ENCODE measurements at places on chromosomes 12 and 14.
A peak's percentile ranks its signal among the peaks of the same experiment; 100 is the strongest.

DNA sequence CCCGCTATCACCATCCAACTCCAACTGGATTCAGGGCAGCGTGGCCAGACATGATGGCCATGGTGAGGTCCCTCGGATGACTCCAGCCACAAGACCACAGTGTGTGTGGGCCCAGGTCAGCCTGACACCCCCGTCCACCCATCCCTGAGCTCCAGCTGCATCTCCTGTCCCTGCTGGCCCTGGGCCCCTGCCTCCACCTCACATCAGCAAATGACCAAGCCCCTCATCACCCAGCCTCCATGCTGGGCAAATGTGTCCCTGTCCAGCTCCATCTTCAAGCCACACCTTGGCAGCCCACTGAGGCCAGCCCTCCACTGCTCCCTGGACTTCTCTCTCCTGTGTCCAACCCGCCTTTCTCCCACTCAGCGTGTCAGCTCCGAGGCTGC lies 3.2 kb downstream of the GPR132 start:
- no peak for DNase-seq

DNA sequence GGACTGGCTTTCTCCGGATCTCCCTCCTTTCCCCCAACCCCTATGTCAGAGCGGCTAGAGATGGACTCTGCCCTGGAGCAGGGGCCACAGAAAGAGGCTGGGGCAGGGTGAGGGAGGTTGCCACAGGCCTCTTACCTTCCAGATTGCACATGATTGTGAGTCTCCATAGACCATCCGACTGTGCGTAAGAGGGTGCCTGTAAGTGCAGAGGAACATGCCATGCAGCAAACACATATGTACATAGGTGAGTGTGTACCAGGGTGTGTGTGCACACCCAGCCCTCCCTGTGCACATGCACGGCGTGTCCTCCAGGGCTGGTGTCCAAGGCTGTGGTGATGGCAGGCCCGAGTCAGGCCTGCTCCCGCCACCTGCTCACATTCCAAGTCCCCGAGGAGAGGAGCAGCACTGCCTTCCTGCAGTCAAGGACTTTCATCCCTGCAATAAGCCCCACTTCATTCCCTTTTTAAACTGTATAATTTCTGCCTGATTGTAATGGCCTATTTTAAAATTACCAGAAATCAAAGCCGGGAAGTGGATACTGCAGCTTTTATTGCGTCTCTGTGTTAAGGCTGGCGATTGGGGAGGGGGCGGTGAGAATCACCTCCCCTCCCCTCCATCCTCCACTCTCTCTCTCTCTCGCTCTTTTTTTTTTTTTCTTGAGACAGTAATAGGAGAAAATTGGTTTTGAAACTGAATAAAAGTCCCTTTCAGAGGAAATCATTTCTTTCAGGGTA lies 28.5 kb downstream of the FAM222A start:
- no peak for DNase-seq

GRCh38 chr12:132363661-132364347 lies 34.4 kb upstream of the GALNT9 start:
- no peak for DNase-seq

DNA sequence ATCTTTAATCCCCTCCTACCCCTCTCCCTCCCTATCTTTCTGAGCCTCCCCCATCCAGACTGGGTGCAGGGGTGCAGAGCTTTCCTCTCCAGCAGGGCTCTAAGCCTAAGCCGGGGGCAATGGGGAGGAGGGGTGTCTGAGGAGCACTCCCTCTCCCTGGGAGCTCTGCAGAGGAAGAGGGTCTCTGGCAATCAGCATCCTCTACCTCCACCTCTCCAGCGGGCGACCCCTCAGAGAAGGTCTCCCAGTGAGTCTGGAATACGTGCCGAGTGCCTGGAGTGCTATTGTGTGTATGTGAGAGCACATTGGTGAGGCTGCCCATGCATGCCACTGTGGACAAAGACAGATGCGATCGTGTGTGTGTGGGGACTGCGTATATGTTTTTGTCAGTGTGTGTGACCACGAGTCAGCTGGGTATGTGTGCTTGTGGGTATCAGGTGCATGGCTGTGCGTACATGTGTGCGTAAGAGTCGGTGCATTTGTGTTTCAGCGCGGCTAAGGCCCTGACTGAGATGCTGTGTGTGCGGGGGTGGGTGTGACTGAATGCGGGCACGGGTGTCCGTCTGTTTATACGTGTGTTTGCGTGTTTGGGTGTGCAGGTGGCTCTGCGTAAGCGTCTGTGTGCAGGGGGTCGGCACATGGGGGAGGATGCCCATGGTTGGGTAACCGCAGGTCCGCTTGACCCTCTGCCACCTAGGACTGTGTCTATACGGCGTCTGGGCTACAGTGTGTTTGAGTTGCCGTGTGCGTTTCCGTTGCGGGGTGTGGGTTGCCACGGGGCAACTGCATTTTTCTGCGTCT lies 905 bp upstream of the DLK1 start:
- DNase-seq = no peak

DNA sequence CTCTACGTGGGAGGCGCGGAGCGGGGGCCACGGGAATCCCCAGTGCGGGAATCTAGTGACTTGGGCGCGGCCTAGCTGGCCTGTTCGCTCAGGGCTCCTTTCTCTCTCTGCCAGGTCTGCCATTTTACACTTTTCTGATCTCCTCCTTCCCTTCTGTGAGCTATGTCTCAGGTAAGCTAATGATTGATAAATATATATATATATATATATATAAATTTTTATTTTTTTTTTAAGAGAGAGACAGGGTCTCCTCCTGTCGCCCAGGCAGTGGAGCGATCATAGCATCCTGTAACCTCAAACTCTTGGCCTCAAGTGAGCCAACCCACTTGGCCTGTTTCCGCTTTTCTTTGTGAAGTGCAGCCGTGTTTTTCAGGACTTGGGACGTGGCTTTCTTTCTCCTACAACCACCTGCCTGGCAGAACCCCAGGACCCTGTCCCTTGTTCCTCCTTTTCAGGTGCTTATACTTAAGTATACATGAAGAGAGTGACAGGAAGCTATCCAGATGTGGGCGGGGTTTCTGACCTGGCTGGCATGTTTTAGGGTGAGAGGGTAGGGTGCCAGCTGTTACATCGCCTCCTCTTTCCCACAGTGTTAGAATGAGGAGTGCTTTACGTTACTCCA lies 547 bp downstream of the ZNF140 start:
- peak; percentile 22 for DNase-seq

Measured in activated CD8-positive, alpha-beta T cell treated with anti-CD3 and anti-CD28 coated beads for 36 hours (primary cell).